Skeletal muscle cell (primary cell): ENCODE measurements at places on chromosomes 7 and 10.
A peak's percentile ranks its signal among the peaks of the same experiment; 100 is the strongest.

- peak; percentile 87 for DNase-seq
These were observed 23.2 kb downstream of the POR start for GRCh38 chr7:75937958-75938786.

GRCh38 chr7:106102387-106102966 is 9.6 kb downstream of the SYPL1 start:
- no peak for DNase-seq

- DNase-seq = no peak
These were observed 10.0 kb upstream of the SERPINE1 start for GRCh38 chr7:101116898-101117297.

GRCh38 chr10:109895095-109895818 is 28.1 kb downstream of the XPNPEP1 start:
- no peak for DNase-seq

- no peak for DNase-seq
These were observed 73.7 kb downstream of the GAD2 start for GRCh38 chr10:26290236-26290635.

DNA sequence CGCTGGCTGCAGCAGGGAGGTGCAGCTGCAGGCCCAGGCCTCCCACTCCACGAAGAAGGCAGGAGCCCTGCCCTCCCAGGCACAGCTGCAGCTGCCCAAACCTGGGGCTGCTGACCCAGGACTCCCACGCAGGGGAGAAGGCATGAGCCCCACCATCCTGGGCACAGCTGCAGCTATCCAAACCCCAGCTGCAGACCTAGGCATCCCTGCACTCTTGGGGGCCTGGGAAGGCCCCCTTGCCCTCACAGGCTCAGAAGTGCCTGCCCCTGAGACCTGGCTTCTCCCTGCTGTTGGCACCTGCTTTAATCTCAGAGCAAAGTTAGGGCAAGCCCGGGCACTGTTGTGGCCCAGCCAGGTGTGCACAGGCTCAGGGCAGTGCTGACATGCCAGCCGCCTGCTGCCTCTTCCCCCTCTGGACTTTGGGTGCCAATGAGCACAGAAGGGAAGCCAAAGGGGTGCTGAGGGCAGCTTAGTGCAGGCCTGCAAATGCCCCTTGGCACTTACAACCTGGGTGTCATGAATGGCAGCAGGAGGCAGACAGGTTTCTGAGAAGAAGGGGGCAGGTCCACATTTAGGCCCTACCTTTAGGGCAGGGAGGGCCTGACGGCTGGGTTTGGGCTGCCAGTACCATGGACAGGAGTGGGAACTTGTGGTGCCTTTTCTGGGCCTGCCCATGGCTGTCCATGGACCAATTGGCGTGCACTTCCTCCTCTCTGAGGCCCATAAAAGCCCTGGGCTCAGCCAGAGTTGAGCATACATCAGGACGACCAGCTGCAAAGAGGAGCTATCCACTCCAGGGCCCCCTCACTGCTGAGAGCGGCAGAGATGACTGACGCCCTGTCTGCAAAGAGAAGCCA is 31.1 kb downstream of the CRTAC1 start:
- no peak for DNase-seq

DNA sequence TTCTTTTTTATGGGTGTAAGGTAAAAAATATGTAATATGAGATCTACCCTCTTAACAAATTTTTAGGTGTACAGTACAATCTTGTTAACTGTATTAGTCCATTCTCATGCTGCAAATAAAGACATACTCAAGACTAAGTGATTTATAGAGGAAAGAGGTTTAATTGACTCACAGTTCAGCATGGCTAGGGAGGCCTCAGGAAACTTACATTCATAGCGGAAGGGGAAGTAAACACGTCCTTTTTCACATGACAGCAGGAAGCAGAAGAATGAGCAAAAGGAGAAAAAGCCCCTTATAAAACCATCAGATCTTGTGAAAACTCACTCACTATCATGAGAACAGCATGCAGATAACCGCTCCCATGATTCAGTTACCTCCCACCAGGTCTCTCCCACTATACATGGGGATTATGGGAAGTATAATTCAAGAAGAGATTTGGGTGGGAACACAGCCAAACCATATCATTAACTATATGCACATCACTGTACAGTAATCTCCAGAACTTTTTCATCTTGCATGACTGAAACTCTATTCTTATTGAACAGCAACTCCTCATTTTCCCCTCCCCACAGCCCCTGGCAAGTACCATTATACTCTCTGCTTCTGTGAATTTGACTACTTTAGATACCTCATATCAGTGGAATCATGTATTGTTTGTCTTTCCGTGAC is 127.4 kb downstream of the WNT2 start:
- DNase-seq = no peak

DNA sequence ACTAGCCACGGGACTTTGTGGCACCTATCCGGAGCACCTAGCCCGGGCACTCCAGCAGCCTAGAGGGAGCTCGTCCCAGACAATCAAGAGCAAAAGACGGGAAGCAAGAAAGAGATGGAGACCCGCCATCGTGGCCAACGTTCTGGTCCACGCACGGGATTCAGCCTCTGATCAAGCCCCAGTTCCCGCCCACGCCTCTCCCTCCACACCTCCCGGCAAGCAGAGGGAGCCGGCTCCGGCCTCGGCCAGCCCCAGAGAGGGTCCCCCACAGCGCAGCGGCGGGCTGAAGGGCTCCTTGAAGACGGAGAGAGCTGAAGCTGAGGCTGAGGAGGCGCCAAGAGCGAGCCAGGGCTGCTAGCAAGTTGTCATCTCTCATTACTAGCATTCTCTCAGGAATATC is 992 bp upstream of the SLC39A12 start:
- DNase-seq = no peak

DNA sequence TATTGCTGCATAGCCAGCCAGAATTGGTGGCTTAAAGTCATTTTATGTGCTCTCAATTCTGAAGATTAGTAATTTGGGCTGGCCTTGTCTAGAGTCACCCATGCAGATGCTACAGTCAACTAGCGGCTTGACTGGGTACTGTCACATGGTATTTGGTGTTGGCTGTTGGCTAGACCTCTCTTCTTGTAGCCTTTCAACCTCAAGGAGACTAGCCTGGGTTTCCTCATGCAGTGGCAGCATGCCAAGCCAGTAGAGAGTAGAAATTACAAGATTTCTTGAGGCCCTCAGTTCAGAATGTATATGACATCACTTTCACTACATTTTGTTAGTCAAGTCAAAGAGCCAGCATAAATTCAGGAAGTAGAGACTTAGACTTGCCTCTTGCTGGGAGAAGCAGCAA is 3.7 kb upstream of the ZNF800 start:
- DNase-seq = no peak

GRCh38 chr10:112643600-112644264 is 196.7 kb downstream of the VTI1A start:
- no peak for DNase-seq

DNA sequence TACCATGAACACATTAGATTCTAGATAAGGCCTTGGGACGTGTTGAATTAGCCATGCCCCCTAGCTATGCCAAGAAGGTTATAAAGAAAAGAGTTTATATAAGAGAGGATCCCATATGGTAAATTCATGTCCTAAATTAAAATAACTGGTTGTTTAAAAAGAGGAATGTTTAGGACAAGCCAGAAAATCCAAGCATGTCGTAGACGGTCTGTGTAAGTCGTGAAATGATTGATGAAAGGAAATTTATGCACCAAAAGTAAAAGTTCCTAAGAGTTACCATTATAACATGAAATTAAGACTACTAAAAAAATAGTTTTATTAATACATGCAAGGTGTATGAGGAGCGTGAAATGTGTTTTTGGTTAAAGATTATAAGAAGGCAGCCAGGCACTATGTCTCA is 624.9 kb downstream of the ARL4A start:
- no peak for DNase-seq

GRCh38 chr7:8560501-8560900 is 127.1 kb downstream of the NXPH1 start:
- DNase-seq = no peak

GRCh38 chr10:99435986-99436638 is 5.7 kb upstream of the GOT1 start:
- no peak for DNase-seq

GRCh38 chr7:273327-273726 is 16.6 kb upstream of the FOXL3 start:
- no peak for DNase-seq

DNA sequence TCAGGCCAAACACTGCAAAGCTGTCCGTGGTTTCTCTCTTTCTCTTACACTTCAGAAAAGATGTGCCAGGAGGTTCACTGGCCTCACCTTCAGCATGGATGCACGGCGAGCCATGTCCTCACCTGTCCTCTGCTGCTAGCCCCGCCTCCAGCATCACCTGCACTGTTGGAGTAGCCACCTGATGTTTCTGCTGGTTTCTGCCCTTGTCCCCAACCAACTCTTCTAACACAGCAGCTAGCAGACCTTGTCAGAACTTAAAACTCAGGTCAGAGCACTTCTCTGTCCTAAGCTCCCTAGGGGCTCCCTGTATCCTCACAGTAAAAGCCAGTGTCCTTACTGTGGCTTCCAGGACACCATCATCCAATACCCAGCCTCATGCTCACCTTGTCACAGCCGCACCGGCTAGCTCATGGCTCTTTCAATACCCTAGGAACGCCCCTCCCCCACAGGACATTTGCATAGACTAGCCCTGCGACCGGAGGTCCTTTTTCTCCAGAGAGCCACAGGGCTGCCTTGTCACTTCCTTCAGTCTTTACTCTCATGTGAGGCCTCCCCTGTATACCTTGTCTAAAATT is 15.2 kb downstream of the PALD1 start:
- DNase-seq = no peak

- no peak for DNase-seq
These were observed 143.2 kb upstream of the MGMT start for GRCh38 chr10:129323879-129324278.

- DNase-seq = no peak
These were observed 45.5 kb upstream of the HDAC9 start for GRCh38 chr7:18450019-18450418.

GRCh38 chr7:158849442-158849767 is 7.0 kb upstream of the DYNC2I1 start:
- DNase-seq = no peak

DNA sequence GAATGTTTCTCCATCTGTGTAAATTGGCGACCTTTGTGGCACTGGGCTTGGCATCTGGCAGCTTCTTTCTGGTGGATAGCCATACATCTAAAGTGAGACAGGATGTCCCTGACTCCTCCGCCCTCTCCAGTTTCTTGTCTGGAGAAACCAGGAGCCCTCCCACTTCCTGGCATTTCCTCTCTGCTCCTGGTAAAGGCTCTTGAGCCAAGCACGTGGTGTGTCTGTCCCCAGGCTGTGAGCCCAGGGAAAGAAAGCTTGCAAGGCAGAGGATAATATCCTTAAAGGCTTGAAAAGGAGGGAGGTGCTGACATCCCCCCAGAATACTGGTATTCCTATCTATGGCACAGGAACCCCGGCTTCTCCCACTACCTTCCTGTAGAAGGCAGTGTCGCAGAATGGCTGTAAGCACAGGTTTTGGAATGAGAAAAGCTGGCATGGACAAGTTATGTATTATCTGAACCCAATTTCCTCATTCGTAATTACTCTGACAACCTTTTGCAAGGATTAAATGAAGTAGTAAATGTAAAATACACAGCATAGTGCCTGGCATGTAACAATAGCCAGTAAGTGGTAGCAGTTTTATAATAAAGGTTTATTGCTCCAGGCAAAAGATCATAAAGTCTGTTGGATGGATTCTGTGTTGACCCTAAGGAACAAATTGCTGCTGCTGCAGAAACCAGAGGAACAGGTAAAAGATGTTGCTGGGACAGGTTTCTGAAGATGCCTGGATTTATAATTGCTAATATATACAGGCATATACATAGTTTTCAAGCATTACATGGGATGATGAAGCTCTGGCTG is 11.8 kb upstream of the ACSL5 start:
- peak; percentile 14 for DNase-seq

GRCh38 chr7:42611961-42612360 is 299.9 kb downstream of the C7orf25 start:
- no peak for DNase-seq

GRCh38 chr7:13751766-13752165 is 237.7 kb downstream of the ETV1 start:
- no peak for DNase-seq

- DNase-seq = peak; percentile 58
These were observed 31.9 kb downstream of the SH2B2 start for GRCh38 chr7:102318482-102318971.

DNA sequence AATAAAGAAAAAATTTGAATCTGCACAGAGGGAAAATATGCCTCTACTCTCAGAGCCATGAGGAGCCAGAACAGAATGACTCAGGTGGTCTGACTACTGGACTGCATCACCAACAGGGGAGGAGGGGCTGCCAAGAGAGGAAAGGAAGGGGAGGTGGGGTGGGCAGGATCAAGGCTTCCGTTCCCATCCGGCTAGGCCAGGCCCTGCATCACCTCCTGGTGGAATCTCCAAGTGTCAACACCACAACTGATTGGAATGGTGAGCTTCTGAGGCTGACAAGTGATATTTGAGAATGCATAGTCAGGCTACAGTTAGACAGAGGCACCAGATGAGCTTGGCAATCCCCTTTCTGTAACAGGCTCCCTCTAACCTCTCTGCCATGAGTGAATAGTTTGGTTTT is 10.4 kb upstream of the GPR26 start:
- DNase-seq = no peak

GRCh38 chr7:128708824-128709223 is 30.3 kb upstream of the CALU start:
- DNase-seq = no peak

DNA sequence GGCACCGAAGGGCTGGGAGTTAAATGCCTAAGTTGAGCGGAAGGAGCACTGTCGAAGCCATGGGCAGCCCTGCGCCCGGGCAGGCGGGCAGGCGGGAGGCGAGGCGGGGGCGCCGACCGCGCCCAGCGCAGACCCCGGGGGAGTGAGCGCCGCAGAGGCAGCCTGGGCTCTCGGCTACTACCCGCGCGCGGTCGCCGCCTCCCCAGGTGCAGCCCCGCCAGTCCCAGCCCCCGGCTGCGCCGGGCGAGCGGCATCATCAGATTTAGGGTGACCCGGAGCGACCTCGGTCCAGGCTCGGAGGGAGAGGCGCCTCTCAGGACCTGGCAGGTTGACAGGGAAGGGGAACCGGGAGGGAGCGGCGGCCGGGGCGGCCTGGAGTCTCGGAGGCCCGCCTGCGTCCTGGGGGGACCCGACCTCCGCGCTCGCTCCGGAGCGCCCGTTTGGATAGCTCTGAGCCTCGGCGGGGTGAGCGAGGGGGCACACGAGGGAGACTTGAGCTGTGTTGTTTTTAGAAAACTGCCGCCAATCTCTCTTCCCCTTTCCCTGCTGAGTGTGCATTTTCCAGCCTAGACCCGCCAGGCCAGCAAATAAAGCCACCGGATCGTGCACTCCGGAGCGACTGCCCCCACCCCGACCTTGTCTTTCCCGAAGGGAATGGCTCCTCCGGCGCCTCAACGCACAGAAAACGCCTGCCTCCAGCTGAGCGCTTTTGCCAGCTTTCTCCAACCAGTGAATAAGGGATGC is 2.3 kb upstream of the NRP1 start:
- DNase-seq = no peak

- no peak for DNase-seq
These were observed 180.9 kb downstream of the CDK14 start for GRCh38 chr7:90777041-90777440.
